ENCODE measurements at places on chromosomes 12 and 14.

DNA sequence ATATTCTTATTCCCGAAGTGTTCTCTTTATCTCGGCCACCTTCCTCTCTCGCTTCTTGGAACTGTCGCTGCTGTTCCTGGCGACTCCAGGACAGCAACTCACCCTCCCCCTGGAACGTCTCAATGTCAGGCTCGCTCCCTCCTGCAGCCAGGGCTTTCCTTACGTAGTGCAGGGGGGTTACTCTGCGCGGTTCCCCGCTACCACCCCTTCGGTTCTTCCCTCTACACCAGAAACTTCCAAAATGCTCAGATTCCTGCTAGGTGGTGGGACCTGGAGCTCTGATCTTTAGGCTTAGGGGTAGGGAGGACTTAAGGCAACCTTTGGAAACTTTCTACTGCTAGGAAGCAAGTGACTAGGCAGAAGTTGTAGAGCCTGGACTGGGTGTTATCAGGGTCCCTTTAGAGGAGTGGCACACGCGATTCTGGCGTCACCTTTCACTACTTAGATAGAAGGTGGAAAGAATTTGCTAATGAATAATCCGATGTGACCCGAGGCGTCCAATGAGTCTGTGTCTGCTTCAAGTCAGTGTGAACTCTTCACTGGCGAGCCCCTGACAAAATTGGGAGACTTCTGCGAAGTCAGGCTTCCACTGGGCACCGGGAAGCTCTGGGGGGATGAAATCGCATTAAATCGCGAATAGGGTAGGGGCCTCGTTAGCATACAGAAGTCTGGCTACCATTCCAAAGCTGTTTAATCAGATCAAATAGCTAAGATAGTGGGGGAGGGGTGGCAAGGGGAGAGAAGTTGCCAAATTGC, 900 bp upstream of the DPF3 start:
- DNase-seq = no peak

DNA sequence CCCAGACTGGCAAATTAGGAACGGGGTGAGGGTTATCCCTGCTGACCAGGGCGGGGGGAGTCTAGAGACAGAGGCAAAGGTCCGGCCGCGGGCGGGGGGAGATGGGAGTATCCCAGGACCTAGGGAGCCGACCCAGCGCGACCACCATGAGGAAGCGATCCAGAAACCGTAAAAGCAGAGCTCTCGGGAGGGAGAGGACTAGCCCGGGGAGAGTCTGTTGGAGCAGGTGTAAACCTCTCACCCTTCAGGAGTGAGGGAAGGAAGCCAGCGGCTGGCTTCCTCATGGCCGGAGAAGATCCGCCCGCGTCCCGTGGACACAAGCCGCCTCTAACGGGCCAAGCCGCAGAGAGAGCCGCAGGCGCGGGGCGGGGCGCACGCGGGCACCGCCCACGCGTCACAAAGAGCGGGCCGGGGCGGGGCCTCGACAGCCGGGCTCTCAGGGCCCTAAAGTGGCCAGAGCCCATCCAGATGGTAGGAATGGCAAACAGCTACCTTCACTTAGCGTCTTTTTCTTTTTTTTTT, at the start of gene ACRBP:
ACRBP (minus strand) TSS at position 350 of the 522 bp plus-strand sequence; CDS start at position 284, 66 bp downstream.
- DNase-seq = no peak

- no peak for DNase-seq
Observed at GRCh38 chr12:6700646-6701051, at the start of gene PIANP. TSS of gene PIANP (minus strand) at chr12:6700815. CDS start at chr12:6698061, 2,754 bp downstream.

GRCh38 chr14:86796221-86797074, 1196.5 kb downstream of the GALC start:
- DNase-seq = no peak

GRCh38 chr12:29148596-29148910, 525 bp upstream of the FAR2 start:
- DNase-seq = no peak

- no peak for DNase-seq
Observed at GRCh38 chr12:58575256-58575655, 345.0 kb downstream of the LRIG3 start.

DNA sequence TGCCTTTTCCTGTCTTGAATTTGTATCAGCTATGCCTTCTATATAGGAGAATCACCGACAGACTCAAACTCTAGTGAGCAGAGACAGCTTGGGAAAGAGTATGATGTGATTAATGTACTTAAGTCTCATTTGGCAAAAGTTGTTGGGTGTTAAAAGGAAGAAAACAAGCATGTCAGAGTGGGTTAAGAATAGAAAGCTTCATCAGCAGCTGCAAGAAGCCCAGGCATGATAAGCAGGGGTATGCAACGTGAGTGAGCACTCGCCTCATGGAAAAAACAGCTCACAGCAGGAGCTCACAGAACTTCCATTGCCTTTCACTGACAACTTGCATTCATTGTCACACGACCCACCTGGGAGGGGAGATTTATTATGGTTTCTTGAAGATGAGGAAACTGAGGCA, 35.9 kb upstream of the WNK1 start:
- DNase-seq = no peak

DNA sequence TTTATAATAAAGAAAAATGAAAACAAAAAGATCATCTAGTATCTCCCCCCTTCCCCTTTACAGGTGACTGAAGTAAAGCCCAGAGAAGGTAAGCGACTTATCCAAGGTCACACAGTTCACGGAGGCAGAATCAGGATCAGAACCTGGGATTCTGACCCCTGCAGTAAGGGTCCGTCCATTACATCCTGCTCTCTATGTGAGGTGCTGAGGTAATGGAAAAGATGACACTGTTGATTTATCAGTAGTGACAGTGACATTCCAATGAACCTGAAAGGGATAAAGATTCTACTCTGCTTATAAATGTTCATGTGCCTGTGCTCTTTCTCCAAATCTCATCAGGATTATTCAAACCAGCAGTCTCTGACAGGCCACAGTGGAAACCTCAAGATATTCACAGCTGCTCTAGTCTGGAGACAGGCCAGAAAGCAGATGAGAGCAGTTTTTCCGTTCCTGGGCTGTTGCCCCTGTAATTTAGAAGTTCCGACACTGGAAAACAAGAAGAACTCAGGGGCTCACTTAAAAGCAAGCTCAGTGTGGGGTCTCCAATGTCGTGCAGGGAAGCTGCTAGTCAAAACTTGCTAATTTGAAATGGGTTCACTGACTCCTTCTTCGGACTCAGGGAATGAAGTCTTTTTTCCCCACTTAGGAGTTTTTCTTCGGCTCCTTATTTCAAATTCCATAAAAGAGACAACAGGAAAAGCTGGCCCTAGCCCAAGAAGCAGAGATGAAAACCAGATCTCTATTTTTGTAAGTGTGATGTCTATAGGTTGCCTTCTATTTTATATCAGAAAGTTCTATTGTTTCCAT, 131.8 kb upstream of the EEA1 start:
- DNase-seq = no peak

- no peak for DNase-seq
Observed at GRCh38 chr12:75716291-75717025, 205.0 kb upstream of the KRR1 start.

DNA sequence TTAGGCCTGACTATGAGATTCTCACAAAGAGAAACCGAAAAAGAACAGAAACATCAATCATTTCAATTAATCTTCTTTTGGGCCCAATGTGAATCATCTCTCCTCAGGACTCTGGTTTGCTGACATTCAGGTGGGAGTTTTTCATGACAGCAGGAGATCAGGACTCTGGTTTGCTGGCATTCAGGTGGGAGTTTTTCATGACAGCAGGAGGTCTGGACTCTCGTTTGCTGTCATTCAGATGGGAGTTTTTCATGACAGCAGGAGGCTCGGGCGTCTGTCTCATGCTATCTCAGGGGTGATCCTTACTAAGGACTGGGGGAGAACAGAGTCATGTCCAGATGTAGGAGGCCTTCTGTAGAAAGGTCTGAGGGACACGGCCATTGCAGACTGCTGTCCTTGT, 40.1 kb upstream of the PARP11 start:
- DNase-seq = no peak

DNA sequence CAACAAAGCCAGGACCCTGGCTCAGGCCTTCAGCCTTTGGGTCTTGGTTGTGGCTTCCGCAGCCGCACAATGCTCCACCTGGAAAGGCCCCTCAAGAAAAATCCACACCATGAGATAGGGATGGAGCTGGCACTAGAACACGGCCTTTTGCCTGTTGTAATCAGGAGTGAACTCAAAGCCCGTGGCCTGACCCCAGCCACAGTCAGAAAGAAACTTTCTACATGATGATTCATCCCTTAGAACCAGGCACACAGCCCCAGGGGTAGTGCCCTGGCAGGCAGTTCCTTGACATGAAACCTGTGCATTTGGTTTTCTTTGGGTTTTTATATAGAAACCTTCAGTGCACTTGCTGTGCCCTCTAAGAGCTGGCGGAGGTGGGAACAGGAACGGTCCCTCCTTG, 5.1 kb downstream of the CLMN start:
- no peak for DNase-seq

GRCh38 chr12:103178366-103179080, 221.0 kb downstream of the ASCL1 start:
- no peak for DNase-seq

- no peak for DNase-seq
Observed at GRCh38 chr12:1306817-1307216, 287.6 kb downstream of the FBXL14 start.

- no peak for DNase-seq
Observed at GRCh38 chr14:61478971-61479473, 157.6 kb downstream of the PRKCH start.

GRCh38 chr12:94190623-94191022, 42.2 kb downstream of the PLXNC1 start:
- DNase-seq = no peak

GRCh38 chr14:88195676-88196075, 127.4 kb downstream of the KCNK10 start:
- DNase-seq = no peak

- DNase-seq = no peak
Observed at GRCh38 chr12:52327830-52328500, 6.8 kb upstream of the KRT83 start.

- no peak for DNase-seq
Observed at GRCh38 chr12:107649661-107650061, 35.9 kb upstream of the PWP1 start.

GRCh38 chr12:131830335-131830913, 2.2 kb downstream of the MMP17 start:
- no peak for DNase-seq

DNA sequence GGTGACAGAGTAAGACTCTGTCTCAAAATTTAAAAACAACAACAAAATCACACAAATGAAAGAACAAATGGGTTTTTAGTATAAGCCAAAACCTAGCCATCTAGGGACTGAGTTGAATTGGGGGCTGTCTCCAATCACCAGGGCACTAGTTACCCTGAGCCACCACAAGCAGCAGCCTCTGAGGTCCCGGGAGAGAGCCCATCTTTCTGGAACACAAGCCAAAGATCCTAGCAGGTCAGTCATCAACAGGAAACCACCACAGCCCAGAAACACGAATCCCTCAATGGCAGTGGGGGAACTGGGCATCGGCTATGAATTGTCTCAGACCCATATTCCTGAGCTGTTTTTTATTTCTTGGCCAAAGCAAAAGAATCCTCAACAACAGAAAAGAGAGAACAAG, 75.3 kb downstream of the KDM2B start:
- no peak for DNase-seq

DNA sequence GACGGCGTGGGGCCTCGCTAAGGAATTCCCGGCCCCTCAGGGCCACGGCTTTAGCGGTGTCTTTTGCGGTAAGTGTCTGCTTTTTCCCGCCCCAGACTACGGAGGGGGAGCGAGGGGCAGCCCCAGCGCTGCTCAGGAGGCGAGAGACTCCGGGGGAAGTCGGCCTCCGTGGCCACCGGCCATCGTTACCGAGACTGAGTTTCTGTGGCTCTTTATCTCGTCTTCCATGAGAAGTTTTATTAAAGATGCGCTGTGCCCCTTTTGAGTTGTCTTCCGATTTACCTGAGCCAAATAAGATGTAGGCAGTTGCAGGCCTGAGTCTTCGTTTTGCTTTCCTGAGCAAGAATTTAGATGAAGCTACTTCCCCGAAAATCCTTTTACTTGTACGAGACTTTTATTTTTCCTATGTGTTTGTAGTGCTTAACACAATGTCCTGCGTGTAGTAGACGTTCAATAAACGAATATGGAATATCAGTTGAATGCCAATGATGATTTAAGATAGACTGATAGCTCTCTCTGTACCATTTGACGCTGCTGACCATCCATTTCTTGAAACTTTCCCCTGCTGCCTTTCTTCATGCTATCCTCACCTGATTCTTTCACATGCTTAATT, 462 bp downstream of the SRP54 start:
- DNase-seq = no peak

- DNase-seq = no peak
Observed at GRCh38 chr12:79378496-79378895, 312.3 kb downstream of the PAWR start.

- DNase-seq = no peak
Observed at GRCh38 chr12:60201891-60202290, 606.1 kb downstream of the SLC16A7 start.

DNA sequence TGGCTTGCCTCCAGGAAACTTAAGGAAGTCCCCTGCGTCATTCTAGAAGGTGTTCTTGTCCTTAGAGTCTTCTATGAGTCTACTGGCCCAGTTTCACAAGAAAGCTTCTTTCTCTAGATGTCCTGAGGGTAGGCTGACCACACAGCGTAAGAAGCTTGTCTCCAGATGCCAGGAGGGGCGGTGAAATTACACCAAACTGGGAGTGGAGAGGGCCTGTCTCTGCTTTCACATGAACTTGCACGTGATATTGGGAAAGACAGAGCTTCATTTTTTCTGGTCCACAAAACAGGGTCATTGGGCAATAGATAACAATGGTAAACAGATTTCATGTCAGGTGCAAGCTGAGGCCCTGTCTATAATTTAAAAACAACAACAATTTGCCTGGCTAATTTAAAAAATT, 85.7 kb upstream of the TBX3 start:
- DNase-seq = no peak

DNA sequence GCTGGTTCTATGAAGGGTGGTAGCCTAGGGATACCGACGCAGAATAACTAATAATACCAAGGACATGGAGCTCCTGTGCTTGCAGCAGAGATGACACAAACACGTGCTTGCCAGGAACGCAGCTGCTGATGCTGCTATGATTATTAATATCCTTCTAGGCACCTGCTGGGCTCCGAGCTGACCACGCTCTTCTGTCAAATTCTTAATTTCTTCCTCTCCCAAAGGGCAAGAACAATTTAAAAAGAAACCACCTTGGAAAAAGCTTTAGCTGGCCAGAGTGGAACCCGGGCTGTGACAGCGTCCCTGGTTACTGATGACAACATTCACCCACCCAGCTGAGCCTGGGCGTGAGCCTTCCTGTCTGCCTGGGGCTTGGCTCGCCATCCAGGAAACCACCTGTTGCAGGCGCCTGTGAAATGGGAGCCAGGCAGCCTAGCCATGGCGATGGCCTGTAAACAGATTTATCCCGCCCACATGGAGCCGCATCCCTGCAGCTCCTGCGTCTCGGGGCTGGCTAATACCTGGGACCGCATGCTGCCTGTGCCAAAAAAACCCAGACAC, 28.8 kb downstream of the CLMN start:
- no peak for DNase-seq

All from stimulated activated CD8-positive, alpha-beta memory T cell treated with anti-CD3 and anti-CD28 coated beads, Interleukin-2, amount 100 ng/mL, for 1 hour (primary cell).